ENCODE measurements at places on chromosomes 3 and 15.
A peak's percentile ranks its signal among the peaks of the same experiment; 100 is the strongest.

DNA sequence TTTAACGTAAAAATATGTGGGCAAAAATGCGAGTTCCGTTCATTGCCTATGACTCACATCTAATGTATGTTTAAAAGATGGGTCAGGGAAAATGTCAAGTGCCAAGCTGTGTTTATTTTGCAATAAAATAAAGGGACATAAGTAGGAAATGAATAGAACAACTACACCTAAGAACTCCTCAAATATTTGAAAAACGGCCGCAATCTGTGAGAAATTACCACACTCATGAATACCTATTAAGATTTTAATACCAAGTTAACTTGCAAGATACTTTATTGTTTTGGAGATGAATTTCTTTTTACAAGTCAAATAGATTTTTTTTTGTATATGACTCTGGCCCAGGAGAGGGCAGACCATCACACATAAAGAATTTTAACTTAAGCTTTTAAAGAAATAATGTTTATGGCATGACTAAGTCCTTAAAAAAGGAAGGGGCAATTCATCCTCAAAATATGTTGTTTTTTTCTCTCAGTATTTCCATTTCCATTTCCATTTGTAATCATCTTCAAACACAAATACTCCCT is 152.7 kb downstream of the SUCNR1 start:
- DNase-seq, result peak; percentile 6

- DNase-seq, result peak; percentile 8
Observed at GRCh38 chr15:90248789-90249202, 560 bp upstream of the TTLL13 start.

DNA sequence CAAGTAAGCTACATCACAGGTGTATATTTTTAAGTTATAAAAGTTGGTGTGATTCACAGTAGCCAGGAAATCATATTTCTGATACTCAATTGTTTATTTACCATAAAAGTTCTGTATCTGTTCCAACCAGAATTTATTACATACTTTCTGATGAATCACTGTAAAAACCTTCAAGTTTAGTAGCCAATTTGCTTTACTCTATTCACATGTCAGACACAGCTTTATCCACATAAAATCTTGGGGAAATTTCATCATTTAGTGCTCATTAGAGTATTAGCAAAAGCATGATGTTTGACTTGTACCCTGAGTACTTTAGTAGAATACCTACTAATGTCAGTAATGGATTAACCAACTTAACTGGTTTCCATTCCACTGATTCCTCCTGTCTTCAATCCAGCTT is 249.8 kb downstream of the POLQ start:
- no peak for DNase-seq

DNA sequence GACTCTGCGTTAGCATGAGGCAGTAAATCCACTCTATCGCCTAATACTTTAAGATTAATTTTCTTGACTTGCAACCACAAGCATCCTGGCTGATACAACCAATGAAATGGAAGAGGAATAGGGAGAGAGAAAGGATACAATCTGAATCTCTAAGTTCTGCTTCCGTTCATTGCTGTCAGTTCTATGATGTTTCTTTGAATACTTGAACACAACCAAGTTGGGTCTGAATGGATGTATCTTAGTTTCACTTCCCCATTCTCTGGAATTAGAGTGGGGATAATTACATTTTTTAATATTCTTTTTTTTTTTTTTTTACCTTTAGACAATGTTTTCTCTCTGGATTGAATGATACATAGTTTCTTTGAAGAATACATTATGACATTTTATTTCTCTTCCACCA is 22.9 kb downstream of the PDE8A start:
- DNase-seq, result no peak

DNA sequence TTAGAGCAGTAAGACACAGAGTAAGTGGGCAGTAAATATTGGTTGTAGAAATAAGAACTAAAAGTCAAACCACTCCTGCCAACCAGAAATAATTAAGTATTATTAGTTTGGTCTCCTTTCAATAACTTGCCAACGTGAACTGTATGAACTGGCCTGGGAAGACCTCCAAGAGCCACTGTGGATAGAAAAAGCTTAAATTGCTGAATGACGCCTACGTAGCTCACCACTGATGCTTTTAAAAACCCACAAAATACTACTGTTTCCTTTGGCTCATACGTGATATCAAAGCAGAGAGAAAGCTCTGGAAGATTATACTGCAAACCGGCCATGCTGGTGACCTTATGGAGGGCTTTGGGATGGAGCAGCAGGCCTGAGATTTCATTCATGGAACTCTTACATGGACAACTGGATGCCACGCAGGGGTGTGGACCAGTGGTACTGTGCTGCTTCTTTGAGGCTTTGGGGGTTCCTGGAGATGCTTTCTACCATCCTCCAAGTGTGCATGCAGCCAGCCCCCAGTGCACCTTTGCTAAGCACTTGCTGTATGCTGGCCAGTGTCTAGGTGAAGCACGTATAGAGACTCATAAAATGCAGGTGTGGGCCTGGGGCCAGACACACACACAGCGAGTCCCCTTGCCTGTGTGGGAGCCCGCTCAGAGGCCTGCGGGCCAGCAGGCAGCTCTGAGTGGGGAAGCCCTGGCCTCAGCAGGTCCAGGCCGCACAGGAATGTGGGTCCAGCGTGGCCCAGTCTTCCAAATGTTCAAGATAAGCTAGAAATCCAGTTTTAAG is 66.8 kb downstream of the ABTB1 start:
- DNase-seq, result no peak
